T-helper 17 cell (primary cell): ENCODE measurements at places on chromosomes 7 and 10. TPM values are rescaled to one million over a fixed set of nuclear protein-coding genes. Genes with fewer than 3 reads are reported as not detected.

OR2A42 gene
- 0.07 TPM for total RNA-seq

REPIN1 gene
- 43.0 TPM for total RNA-seq

CASD1 gene
- total RNA-seq = 22.9 TPM

PAX4 gene
- total RNA-seq = not detected

LRRC18 gene
- total RNA-seq = not detected

OR9A2 gene
- total RNA-seq = not detected

CXCL12 gene
- total RNA-seq = not detected

UPK3BL1 gene
- 69.8 TPM for total RNA-seq

KAZALD1 gene
- total RNA-seq = not detected

PTPRN2 gene
- 0.57 TPM for total RNA-seq

STAG3 gene
- total RNA-seq = 4.8 TPM

FAM25A gene
- not detected for total RNA-seq

SUFU gene
- total RNA-seq = 16.4 TPM

AGR3 gene
- total RNA-seq = not detected

MYL10 gene
- total RNA-seq = not detected

GPR22 gene
- total RNA-seq = not detected

GTF2IRD1 gene
- total RNA-seq = 2.3 TPM

GCK gene
- 0.45 TPM for total RNA-seq

CREM gene
- 50.8 TPM for total RNA-seq

SYNPO2L gene
- not detected for total RNA-seq

AGBL3 gene
- 2.4 TPM for total RNA-seq

EXOC4 gene
- total RNA-seq = 88.8 TPM

UBTD1 gene
- total RNA-seq = 1.4 TPM

CPN1 gene
- total RNA-seq = not detected

UCN3 gene
- total RNA-seq = not detected

INHBA gene
- 0.12 TPM for total RNA-seq

KIAA1217 gene
- total RNA-seq = 0.85 TPM

NUB1 gene
- 87.2 TPM for total RNA-seq

CHN2 gene
- 3.8 TPM for total RNA-seq
